ENCODE measurements at places on chromosomes 11 and 22.

DNA sequence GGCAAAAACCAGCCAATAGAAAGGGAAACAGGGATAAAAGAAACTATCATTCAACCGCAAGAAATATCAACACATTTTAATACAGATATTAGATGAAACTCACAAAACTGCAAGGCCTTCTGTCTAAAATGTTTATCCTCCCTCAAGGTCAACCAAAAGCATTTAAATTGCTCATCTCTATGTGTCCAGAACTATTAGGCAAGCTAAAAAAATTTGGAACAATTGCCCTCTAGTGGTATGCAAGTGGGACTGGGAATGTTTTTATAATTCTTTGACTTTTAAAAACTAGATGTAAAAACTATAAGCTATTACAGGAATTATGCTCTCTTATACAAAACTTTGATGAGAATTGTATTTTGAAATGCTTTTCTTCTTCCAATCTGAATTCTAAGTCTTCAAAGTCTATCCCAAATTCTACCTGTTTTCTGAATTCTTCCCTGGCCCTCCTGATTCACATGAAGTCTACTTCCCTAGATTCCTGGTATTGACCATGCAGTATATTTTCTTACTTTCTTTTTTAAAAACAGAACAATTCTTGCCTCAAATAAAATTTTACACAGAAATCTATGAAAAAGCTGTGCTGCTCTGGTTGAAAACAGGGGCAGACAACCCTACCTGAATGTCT is 4.9 kb downstream of the CWC15 start:
- no peak for DNase-seq

- no peak for DNase-seq
These were observed 17.6 kb downstream of the STARD10 start for GRCh38 chr11:72776117-72776843.

- DNase-seq: no peak
These were observed 1.9 kb downstream of the ZNF74 start for GRCh38 chr22:20395907-20396287.

DNA sequence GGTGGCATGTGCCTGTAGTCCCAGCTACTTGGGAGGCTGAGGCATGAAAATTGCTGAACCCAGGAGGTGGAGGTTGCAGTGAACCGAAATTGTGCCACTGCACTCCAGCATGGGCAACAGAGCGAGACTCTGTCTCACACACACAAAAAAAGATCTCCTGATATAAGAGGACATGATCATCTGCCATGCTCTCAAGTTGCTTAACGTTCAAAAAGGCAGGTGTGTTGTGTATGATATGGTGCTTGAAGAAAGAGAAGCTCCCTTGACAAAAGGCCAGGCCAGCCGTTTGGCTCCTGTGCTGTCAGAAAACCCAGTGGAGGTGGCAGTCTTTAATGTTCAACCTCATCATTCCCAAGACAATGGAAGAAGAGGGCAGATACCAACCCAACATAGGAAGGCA is 117.3 kb upstream of the PLET1 start:
- DNase-seq: no peak

DNA sequence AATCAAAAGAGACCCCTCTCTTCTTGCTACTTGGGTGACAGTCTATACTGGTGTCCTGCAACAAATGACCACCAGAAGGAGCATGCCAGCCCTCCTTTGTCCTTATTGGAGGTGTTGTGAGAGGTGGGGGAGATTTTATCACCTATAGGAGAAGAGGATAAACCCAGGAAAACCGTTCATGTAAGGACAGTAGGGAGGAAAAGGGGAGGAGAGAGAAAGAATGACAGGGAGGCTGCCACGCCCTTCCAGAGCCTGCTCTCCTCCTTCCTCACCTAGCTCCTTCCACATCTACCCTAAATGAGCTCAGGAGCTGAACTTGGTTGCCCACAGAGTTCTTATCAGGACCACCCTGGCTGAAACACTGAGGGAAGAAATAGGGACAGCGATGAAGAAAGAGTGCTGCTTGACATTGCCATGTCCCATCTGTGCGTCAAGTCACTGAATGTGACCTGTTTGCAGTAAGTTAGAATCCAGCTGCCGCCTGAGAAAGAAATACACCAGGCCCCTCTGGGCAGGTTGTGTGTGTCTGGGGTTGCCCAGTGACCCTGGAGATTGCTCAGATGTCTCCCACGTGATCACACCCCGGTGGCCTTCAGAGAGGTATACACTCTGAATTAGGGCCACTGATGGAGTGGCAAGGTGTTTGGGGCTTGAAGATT is 40.4 kb upstream of the ETS1 start:
- DNase-seq: no peak

Data from stimulated activated CD4-positive, alpha-beta T cell treated with anti-CD3 and anti-CD28 coated beads, TNF-alpha, amount 100 ng/mL, for 24 hours (primary cell).